ENCODE measurements at places on chromosomes 6 and 20.

- DNase-seq, result no peak
Measured at GRCh38 chr6:154367336-154367735, 10.7 kb upstream of the IPCEF1 start.

DNA sequence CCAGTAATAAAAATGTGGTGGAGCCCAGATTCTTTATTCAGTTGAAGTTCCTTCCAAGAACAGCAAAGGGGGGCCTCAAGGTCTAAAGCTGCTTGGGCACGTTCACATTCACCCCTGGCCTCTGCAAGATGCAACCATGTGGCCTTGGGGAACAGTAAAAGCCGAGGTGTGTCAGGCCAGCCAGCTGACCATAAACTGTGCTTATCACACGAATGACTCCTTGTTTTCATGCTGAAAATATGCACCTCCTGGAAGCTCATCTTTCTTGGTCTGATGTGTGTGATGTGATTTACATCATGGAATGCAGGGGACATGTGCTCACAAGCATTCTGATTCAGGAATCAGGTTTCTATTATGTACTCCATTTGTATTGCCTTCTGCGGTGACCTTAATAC, 211.6 kb upstream of the MARCKS start:
- DNase-seq, result no peak

DNA sequence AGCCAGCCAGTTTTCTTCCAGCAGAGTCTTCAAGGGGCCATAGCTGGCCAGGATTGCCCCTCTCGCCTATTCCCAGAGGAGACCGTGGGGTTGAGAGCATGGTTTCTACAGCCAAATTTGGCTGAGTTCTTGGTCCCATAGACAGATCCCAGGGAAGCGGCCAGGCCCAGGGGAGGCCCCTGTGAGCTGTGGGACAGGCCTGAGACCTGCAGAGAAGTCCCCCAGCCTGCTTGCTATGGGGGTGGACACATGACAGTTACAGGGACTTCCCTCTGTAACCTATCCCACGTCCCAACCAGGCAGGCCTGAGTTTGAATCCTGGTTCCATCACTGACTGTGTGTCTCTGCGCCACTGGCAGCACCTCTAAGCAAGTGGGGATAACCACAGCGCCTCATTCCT, 2.6 kb downstream of the TCF15 start:
- DNase-seq, result no peak

GRCh38 chr6:168496997-168497331, 56.0 kb downstream of the SMOC2 start:
- DNase-seq, result no peak

DNA sequence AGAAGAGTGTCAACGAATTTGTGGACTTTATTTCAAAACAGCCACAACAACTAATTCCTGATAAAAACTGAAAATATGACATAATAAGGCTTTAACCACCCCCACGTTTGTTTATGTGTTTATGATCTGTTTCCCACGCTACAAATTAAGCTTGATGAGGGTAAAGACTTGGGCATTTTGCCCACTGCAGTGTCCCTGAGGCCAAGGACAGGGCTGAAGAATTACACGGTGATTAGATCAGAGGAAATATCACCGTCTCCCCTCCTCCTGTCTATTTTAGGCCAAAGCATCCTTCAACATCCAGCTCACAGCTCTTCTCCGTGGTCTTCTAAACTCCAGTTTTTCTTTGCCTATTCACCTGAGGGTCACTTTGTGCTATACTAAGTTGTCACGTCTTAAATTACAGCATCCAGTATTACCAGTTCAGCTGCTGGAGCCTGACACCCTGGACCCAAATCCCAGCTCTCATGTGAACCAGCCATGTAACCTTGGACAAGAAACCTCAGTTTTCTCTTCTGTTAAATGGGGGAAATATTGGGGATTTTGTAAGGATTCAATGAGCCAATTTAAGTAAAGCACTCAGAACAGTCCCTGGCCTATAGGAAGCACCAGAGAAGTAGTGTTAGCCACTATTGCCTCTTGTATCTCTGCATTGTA, 15.2 kb upstream of the ARFGEF2 start:
- no peak for DNase-seq

DNA sequence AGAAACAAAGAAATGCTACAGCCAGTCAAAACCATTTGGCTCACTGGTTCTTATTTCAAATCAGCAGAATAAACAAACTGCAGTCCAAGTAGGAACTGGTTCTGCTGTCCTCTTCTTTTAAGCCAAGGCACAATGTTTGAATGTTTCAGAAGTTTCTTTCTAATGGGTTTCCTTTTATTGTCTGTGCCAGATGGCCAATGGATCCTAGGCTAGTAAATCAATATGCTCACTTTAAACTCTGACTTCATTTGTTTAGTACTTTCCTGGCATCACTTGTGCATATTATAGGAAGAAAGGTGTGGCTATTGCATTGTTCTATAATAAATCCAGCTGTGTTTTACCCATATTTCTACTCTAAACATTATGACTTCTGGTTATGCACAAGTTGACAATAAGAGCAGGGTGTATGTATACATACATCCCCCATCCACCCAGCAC, 99.7 kb upstream of the PLCB4 start:
- no peak for DNase-seq

GRCh38 chr20:21048841-21049273, 57.3 kb downstream of the LINC00237 start:
- no peak for DNase-seq

DNA sequence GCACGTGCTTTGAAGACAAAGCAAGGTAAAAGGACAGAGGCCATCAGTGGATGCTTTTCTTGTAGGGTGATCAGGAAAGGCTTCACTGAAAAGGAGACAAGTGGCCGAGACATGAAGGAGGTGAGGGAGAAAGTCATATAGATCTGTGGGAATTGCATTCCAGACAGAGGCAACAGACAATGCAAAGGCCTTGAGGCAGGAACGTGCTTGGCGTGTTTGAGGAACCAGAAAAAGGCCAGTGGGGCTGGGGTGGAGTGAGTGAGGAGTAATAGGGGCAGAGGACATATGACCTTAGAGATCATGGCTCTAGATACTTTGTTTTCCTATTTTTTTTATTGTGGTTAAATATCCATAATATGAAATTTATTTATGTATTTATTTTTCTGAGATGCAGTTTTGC, 10.5 kb upstream of the SALL4 start:
- DNase-seq, result no peak

DNA sequence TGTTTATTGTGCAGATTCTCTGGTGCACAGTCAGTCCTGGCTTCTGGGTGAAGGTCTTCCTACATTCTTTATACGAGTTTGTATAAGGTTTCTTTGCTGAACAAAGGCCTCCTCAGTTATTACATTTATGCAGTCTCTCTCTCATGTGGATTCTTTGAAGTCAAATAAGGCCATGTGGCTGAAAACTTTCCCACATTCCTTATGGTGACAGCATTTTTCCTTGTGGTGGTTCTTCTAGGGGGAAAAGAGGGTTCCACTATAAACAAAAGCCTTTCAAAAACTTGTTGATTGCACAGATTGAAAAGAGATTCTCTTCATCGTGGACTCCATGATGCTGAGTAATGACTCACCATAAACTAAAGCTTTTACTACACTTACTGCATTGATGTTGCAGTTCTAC, 19.2 kb downstream of the ZSCAN12 start:
- DNase-seq, result no peak

GRCh38 chr6:75402296-75402695, 91.3 kb downstream of the FILIP1 start:
- no peak for DNase-seq

DNA sequence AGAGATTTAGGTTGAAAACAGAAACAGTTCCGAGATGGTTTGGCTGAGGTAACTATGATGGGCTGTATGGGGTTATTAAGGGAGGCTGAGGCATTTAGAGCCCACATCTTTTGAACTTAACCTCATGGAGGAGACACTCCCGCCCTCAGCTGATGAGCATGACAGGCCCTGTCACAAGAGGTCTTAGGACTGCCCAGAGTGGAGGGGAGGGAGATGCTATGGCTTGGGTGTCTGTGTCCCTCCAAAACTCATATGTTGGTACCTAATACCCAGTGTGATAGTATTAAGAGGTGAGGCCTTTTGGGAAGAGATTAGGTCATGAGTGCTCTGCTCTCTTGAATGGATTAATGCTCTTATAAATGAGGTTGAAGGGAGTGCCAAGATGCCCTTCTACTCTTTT, 126.6 kb downstream of the CDC5L start:
- DNase-seq, result no peak

DNA sequence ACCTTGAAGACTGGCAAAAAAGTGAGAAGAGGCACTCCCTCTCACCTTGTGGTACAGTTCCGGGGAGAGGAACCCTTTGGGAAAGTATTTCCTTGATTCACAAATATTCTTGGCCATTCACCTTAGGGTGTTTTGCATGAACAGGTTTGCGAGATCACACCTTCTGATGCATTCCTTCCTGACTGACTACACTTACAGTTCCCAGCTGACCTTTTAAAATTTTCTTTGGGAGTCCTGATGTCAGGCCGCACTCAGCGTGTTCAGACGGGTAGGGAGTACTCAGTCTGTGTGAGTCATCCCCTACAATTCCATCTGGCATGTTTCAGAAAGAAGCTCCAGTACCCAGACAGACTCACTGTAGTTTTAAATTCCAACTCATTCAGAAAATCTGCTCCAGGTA, 1.7 kb downstream of the ADGRF4 start:
- no peak for DNase-seq

GRCh38 chr6:154238831-154239230, 117.8 kb downstream of the IPCEF1 start:
- DNase-seq, result no peak

- DNase-seq, result no peak
Measured at GRCh38 chr6:41655646-41656001, 17.4 kb downstream of the MDFI start.

- DNase-seq, result no peak
Measured at GRCh38 chr20:59777814-59778575, 155.4 kb downstream of the SYCP2 start.

DNA sequence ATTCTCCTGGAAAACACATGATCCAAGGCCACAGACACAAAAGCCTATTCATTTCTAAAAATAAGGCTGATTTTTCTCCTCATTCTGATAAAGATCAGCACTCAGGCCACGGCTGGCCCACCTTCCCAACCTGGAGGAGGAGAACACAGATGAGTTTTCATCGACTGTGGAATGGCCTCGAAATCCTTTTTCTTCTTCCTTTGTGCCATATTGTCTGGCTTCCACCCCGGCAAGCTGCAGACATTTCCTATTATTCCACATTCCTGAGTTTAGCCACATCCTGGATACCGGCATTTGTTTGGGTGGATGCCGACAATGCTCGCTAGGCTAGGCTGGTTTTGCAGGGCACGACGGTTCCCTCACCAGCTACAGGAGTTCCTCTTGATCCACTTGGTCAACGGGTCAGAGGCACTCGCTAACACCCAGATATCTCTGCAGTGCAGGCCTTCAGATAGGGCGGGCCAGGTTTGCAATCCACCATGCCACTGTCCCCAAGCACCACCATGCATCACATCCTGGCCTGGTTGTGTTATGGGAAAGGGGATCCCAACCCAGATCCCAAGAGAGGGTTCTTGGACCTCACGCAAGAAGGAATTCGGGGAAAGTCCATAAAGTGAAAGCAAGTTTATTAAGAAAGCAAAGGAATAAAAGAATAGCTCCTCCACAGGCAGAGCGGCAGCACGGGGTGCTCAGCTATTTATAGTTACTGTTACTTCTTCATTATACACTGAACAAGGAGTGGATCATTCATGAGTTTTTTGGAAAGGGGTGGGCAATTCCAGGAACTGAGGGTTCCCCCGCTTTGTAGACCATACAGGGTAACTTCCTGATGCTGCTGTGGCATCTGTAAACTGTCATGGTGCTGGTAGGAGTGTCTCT, 4.2 kb upstream of the CTSZ start:
- DNase-seq, result no peak
